ENCODE measurements at places on chromosomes 5 and 9. TPM values are rescaled to one million over a fixed set of nuclear protein-coding genes. Genes with fewer than 3 reads are reported as not detected.

DNA sequence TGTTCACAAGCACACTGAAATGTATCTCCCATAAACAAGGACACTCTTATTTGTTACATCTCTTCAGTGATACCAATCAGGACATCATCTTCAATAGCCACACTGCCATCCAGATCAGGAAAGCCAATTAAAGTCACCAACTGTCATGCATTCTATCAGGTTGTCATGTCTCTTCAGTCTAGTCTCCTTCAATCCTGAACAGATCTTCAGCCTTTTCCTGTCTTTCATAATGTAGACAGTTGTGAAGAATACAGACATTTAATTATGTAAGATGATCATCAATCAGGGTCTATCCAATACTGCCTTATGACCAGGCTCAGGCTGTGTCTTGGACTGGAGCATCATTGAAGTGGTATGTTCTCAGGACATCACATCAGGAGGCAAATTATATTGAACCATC lies 419.8 kb upstream of the SMC2 start:
- ATAC-seq: no peak

DNA sequence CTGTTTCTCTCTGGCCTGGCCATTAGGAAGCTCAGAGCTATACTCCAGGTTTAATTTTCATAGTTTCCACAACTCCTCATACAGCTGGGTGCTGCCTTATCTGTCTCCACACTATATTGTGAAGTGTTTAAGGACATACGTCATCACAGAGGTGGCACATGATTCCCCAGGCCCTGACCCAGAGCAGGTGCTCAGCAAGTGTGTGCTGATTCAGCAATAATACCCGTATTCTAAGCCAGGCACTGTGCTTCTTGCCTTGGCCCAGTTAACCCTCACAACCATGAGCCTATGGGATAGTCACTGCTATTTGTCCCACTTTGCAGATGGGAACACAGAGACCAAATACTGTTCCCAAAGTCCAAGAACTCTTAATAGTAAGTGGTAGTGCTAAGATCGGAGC lies 93.5 kb upstream of the SMIM23 start:
- ATAC-seq: no peak

DNA sequence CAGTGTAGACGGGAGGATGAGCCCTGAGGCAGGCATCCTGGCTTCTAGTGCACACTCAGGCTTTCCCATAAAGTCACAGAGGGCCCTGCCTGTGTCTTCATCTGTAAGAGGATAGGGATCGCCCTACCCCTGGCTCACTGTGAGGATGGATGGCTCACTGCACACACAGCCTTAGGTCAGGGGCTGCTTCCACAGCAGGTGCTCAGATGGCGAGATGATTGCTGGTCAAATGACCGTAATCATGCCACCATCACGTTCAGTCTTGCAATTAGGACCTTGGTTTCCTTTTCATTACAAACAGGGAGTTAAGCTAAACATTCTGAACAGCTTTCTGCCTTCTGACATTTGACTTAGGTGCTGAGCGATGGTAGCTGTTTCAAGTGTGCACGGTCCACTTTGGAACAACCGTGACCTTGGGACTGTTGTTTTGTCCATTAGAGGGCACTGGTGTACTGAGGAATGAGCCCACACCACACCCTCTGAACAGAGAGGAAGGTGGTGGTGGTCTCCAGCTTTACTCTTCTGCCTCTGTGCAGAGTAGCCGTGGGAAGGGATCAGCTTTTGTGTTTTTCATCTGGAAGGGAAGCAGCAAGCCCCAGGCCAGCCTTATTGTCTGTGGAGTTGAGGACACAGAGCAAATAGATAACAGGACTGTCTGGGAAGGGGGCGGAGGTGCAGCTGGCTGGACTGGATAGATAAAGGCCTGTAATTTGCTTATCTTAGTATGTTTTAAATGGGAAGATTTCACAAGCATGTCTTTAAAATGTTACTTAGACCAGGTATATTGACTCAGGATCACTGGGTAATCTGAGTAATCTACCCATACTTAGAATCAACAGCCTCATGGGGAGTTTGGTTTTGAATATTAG lies 183.1 kb downstream of the TRIO start:
- no peak for ATAC-seq

The CEMIP2 gene
- 75.3 TPM for total RNA-seq

GRCh38 chr5:176700239-176700847 lies 53.1 kb downstream of the TSPAN17 start:
- no peak for ATAC-seq

DNA sequence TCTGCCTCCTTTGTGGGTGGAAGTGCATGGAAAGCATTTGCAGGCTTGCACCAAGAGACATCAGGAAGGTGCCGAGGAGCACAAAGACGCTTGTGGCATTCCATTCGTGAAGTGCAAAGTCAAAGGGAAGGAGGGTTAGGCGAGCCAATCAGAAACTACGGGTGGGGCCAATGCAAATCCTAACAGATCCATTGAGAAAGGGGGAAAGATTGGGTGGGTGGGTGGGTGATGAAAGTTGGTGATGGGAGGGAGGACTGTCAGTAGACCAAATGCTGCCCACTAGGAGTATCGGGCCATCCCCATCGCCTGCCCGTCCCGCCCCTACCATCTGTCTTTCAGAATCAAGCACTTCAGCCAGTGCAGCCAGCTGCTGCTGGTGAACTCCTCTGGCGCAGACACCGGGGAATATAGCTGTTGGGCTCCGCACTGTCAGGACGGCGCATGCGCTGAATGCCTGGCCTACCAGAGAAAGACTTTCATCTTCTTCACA lies 17.1 kb upstream of the ANXA6 start:
- ATAC-seq: no peak

DNA sequence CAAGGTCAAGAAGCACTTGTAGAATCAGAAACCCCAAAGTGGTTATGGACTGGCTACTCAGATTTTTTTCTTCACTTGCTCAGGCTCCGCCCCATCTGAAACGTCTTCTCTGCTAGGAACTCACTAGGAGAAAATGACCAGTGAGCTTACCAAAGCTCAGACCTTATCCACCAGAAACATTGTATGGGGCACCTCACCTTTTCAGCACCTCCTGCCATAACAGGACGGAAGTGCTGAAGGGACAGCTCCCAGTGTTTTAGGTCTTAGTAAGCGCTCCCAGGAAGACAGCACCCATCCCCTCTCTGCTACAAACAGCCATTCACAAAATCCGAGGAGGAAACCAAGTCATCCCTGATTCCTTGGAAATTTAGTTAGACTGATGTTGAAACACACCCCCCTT lies 1.2 kb upstream of the GABRA1 start:
- no peak for ATAC-seq

DNA sequence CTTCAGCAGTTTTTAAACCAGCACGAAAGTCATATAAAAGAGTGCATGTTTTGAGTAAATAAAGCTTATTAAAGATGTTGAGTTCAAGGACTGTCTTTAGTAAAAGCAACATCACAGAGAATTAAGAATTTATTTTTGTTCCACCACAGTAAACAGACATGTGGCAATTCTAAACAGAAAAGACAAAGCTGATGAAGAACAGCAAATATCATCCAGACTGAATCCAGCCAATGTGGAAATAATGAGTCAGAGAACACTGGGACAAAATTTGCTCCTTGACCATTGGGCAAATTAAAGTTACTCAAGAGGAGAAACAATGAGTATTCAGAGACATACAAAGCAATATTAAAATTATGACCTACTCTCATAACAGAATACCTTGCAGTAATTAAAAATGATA lies 28.8 kb downstream of the OR2K2 start:
- ATAC-seq: no peak

DNA sequence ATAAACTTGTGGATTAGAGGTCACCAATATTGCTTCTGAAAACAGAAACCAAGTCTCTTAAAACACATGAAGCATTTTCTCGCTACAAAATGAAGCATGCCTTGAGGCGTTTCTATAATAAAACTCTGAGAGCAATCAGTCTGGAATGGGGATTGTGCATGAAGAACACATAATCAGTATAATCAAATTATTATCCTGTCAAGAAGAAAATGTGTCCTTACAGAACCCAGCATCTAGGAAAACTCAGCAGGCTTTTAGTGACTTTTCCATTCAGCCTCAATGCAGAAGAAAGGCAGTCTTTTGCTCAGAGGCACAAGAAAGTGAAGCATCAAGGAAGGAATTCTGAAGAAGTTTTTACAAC lies 121.9 kb downstream of the CDH18 start:
- ATAC-seq: no peak

GRCh38 chr9:31023847-31024246 lies 1360.6 kb upstream of the ACO1 start:
- ATAC-seq: no peak

GRCh38 chr5:126351153-126351552 lies 72.1 kb upstream of the GRAMD2B start:
- ATAC-seq: no peak

- no peak for ATAC-seq
These were observed 299.3 kb downstream of the ENC1 start for GRCh38 chr5:74341221-74341620.

DNA sequence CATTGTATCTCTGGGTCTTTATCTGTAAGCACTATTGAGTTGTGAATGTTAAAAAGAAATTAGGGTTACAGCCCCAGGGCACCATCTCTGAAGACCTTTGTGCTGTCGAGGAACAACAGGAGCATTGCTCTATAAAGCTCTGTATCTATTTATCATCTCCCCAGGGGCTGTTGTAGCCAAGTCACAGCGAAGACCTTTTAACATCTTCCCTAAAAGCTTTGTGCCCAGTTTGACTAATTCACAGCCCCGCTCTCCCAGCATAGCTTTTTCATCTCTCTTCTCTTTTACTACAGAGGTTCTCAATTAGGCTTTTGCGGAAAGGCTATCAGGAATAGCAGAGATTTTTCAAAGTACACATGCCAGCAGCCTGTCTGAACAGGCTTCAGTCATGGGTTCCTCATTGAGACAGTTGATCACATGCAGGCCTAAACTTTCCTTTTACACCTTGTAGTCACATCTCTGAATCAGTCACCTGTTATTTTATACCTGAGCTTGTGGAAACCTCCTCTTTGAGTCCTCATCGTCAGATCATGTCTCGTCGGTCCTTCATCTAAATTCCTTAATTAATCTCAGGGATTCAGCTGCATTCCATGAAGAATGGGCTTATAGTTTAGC lies 140.5 kb downstream of the NPR3 start:
- no peak for ATAC-seq

DNA sequence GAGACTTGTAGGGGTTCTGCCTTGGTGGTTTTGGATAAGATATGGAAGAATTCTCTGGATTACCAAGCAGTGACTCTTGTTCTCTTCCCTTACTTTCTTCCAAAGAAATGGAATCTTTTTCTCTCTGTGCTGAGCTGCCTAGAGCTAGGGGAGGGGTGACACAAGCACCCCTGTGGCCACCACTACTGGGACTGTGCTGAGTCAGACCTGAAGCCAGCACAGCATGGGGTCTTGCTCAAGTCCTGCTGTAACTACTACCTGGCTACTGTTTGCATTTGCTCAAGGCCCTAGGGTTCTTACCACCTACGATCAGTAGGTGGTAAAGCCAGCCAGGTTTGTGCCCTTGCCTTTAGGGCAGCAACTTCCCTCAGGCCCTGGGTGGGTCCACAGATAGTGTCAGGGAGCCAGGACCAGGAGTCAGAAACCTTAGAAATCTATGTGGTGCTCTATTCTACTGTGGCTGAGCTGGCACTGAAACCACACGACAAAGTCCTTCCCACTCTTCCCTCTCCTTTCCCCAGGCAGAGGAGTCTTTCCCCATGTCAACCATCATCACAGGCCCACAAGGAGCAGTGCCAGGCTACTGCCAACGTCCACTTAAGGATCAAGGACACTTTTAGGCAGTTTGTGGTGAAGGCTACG lies 53.8 kb downstream of the SREK1 start:
- no peak for ATAC-seq

DNA sequence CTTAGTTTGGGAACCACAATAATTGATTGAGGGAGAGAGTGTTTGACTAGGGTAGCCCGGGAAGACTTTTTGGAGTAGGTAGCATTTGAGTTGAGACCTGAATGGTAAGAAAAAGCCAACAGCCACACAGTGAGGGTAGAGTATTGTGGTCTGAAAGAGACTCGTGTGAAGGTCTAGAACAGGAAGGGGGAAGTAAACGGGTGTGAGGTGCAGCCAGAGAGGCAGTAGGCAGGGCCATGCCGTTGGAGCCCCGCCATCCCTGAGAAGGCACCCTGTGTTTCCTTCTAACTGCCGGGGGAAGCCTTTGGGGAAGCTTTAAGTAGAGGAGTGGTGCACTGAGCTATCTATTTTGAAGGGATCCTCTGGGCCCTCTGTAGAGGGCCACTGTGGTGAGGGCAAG lies 3.5 kb upstream of the F2RL2 start:
- no peak for ATAC-seq

The TMEM215 gene
- not detected for total RNA-seq

The FOXE1 gene
- not detected for total RNA-seq

GRCh38 chr5:4479426-4479825 lies 660.7 kb upstream of the ADAMTS16 start:
- ATAC-seq: no peak

- no peak for ATAC-seq
These were observed 42.8 kb downstream of the RASGEF1C start for GRCh38 chr5:180166176-180166575.

- peak; percentile 70 for ATAC-seq
These were observed 7.0 kb downstream of the SCAMP1 start for GRCh38 chr5:78367318-78367991.

The PCDHB15 gene
- total RNA-seq: not detected

DNA sequence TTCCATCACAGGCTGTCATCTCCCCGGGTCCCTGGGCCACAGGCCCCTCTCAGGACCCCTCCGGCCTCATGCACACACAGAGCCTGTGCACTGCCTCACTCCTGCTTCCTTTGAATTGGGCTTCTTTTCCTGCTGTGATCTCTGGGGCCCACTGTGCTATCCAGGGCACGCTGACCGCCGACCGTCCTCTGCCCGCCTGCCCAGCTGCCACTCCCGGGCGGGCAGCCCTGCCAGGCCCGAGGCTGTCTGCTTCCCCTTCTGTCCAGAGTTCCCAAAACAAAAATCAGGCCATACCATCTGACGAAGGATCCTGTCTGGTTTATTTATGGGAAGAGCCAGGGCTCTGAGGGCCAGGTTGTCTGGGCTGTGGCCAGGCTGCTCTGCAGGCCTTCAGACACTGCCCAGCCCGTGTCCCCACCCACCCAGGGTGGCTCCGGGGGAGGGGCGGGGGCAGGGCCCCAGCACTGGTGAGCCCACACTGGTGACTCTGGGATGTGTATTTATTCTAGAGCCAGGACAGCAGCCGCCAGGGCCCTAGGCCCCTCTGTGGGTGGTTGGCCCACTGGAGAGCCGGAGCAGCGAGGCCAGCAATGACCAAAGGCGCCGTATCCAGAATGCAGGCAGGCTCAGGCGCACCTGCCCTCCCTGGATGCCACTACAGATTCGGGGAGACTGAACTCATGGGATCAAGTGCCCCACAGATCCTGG lies 57.0 kb downstream of the ADAMTS2 start:
- ATAC-seq: no peak

GRCh38 chr5:112529525-112529924 lies 110.4 kb upstream of the EPB41L4A start:
- ATAC-seq: no peak

- ATAC-seq: no peak
These were observed 12.0 kb upstream of the RNF130 start for GRCh38 chr5:180083529-180084060.

The GZMA gene
- 33.9 TPM for total RNA-seq

DNA sequence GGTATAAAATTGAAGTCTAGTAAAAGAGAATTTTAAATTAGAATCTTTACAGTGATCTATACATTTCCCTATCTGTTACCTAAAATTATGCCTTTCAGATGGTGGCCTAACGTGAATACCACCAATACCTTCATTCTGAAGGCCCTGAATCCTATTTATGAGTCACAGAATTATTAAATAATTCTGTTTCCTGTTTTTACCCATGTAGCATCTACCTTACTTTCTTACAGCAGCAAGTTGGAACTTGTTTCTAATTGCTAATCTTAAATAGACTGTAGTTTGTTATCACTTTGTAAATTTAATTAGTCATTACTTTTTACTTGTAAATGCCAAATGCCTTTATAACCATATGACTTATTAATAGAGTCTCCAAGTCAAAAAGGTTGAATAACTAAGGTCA lies 135.0 kb downstream of the PDE4D start:
- no peak for ATAC-seq
